ENCODE measurements at places on chromosomes 12 and 14. TPM values are rescaled to one million over a fixed set of nuclear protein-coding genes. Genes with fewer than 3 reads are reported as not detected.

Gene CCDC177
- total RNA-seq: not detected

Gene AJUBA
- 39.9 TPM for total RNA-seq

Gene KLHDC2
- 63.9 TPM for total RNA-seq

- DNase-seq: no peak
Observed at GRCh38 chr14:71961972-71962371, 29.7 kb downstream of the RGS6 start.

- DNase-seq: no peak
Observed at GRCh38 chr14:84555493-84555892, 974.5 kb upstream of the FLRT2 start.

DNA sequence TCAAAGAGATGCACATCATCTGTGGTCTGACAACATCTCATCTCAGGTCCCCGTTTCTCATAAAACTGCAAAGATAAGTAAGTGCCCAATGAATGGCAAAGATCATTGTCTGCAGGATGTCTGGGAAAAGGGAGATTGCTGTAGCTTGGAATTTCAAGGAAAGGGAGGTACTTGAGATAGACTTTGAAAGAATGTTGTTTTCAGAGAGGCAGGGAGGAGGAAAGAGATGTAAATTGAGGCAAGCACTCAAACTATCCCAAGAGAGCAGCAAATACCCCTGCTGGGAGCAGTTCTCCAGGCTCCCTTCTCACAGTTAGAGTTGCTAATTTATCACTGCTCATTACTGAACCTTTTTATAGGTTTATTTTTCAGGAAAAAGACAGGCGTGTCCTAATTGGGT is 107.1 kb downstream of the MYRFL start:
- no peak for DNase-seq

GRCh38 chr12:112828541-112828940 is 37.0 kb downstream of the RPH3A start:
- DNase-seq: no peak

DNA sequence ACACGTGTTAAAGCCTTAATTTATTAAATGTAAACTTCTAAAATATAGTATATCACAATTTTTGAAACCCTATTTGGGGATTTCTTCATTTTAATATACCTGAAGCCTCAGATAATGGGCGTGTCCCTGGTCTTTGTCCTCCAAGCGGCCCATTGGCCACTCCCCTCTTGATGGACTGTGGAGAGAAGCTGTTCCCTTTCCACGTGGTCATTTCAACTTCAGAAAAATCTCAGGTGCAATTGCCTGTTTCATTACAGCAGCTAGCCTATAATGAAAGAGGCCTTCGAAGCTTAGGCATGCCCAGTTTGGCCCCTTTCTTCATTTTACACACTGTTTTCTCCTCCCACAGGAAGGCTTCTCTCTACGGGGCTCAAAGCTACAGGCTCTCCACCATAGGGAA is 131.4 kb upstream of the ARHGAP5 start:
- no peak for DNase-seq

GRCh38 chr14:96351986-96352385 is 11.2 kb downstream of the ATG2B start:
- no peak for DNase-seq

DNA sequence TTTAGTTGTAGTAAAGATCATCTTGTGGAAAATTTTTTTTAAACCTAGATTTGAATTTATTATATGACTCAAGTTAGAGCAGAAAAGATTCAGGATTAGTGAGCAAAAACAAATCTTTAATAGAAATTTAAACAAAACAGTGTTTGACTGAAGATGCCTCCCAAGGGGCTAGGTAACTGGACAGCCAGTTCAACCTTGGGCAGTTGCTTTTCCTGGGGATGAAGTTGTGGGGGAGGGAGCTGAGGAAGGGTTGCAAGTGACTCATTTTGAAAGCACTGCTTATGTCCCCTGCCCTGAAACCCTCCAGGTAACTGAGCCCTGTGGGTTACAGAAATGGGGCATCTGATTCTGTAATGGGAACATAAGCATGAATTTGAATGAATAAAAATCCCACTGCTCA is 13.1 kb downstream of the CFAP54 start:
- no peak for DNase-seq

DNA sequence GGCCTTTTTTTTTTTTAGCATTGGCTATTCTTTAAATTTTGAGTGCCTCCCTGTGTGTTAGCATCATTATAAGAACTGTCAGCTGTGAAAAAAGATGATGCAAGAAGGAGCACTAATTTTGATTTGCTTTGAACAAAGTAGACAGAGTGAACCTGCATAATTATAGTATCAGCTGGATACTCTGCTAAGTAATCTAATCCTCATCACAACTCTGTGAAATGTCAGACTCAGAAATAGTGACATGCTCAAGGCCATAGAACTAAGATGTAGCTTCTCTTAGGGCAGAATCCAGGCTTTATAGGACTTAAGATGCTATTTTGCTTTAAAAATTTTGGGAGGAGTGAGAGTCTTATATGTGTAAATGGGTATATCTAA is 31.9 kb downstream of the FBXO34 start:
- DNase-seq: no peak
